ENCODE measurements at places on chromosomes 16 and 17.

DNA sequence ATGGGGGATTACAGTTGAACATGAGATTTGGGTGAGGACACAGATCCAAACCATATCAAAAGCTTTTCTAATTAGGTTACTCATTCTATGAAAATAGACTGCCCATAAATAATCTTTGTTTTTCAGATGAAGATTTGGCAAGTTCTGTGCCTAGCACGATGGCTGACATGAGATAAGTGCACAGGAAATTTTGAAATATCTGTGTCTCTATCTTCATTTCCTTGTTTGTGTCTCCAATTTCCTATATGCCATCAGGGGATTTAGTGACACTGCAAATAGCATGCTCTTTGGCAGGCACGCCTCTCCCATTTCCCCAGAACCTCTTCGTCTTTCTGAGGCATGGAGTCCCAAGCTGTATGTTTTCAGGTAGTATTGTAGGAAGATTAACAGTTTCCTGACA, 544.6 kb downstream of the CDH13 start:
- no peak for DNase-seq

GRCh38 chr17:35991075-35991474, 4.5 kb upstream of the CCL14 start:
- no peak for DNase-seq

DNA sequence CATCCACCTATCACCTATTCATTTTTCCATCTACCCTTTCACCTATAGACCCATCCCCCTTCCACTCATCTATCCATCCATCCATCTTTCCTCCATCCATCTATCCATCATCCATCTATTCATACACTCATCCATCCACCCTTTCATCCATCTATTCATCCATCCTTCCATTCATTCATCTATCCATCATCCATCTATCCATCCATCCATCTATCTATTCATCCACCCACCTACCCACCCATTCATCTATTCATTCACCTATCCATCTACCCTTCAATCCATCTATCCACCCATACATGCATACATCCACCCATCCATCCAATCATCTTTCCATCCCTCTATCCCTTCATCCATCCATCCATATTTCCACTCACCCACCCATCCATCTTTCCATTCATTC, 63.3 kb downstream of the C17orf67 start:
- no peak for DNase-seq

GRCh38 chr17:44001461-44001920, 2.9 kb upstream of the NAGS start:
- no peak for DNase-seq

- DNase-seq, result no peak
Measured at GRCh38 chr17:65495122-65496055, 66.1 kb downstream of the AXIN2 start.

GRCh38 chr16:86297391-86297790, 212.9 kb upstream of the FOXF1 start:
- DNase-seq, result no peak

DNA sequence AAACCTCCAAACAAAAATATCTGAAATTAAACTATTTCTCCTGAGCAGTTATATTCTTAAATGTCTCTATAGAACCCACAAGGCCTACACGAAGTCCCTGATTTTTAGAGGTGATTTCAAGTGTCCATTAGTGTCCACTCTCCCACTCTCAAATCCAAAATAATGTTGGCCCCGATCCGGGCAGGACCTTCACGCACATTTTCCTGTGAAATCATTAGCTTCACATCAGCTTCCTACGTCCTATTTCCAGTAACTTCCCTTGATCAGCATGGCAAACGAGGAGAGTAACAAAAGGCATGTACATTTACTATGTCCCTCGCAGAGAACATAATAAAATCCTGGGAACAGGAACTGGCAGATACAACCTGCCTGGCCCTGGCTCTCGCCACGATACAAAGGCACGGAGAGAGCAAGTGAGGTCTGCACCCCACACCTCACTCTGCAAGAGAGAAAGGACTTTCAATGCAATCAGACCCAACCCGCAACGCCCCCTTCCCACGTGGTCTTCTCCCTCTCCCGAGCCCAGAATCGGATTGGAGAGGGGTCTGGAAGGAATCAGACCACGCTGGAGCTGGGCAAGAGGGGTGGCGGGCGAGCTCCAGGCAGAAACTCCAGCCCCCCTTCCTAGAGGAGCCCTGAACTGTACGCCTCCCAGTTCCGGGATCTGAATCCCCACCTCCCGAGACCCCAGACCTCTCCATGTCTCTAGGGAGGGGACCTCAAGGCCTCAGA, 17.5 kb upstream of the C17orf78 start:
- no peak for DNase-seq

- no peak for DNase-seq
Measured at GRCh38 chr17:80006339-80006720, 29.3 kb downstream of the TBC1D16 start.

GRCh38 chr16:29779474-29779873, 1.4 kb downstream of the ZG16 start:
- DNase-seq, result no peak

DNA sequence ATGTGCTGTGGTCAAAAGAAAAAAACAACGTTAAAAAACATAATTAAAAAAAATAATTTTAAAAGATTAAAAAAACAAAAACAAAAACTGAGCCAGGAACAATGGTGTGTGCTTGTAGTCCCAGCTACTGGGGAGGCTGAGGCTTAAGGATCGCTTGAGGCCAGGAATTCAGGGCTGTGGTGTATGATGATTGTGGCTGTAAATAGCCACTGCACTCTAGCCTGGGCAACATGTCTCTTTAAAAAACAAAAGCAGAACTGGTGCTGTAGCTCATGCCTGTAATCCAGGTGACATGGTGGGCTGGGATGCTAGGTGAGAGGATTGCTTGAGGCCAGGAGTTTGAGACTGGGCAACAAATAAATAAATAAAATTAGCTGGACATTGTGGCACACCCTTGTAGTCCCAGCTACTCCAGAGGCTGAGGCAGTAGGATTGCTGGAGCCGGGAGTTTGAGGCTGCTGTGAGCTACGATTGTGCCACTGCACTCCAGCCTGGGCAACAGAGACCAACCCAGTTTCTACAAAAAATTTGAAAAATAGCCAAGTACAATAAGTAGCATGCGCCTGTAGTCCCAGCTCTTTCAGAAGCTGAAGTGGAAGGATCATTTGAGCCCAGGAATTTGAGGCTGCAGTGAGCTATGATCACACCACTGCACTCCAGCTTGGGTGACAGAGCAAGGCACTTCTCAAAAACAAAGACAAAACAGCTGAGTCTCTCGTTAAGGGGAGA, 43.6 kb downstream of the NFATC3 start:
- no peak for DNase-seq

DNA sequence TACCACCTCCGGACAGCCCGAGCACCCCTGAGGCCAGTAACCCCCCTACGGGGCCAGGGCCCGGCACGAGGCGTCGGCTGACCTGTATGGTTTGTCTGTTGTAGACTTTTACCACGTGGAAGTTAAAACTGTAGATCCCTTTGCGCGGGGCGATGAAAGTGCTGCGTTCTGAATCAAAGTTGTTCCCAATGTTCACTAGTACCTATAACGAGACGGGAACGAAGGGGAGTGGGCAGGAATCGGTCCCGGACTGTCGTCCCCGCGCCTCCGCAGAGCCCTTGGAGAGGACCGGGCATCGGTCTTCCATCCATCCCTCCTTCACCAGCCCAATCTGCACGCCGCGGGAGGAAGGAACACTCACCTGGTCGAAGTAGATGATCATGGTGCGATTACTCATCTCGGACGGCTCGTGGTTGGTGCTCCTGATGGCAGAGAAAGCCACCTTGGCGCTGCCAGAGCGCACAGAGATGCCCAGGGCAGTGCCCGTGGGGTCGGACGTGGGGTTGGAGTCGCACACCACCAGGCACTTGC, 732 bp downstream of the CBLN1 start:
- no peak for DNase-seq

- DNase-seq, result no peak
Measured at GRCh38 chr17:51017270-51017669, 103.4 kb downstream of the SPAG9 start.

DNA sequence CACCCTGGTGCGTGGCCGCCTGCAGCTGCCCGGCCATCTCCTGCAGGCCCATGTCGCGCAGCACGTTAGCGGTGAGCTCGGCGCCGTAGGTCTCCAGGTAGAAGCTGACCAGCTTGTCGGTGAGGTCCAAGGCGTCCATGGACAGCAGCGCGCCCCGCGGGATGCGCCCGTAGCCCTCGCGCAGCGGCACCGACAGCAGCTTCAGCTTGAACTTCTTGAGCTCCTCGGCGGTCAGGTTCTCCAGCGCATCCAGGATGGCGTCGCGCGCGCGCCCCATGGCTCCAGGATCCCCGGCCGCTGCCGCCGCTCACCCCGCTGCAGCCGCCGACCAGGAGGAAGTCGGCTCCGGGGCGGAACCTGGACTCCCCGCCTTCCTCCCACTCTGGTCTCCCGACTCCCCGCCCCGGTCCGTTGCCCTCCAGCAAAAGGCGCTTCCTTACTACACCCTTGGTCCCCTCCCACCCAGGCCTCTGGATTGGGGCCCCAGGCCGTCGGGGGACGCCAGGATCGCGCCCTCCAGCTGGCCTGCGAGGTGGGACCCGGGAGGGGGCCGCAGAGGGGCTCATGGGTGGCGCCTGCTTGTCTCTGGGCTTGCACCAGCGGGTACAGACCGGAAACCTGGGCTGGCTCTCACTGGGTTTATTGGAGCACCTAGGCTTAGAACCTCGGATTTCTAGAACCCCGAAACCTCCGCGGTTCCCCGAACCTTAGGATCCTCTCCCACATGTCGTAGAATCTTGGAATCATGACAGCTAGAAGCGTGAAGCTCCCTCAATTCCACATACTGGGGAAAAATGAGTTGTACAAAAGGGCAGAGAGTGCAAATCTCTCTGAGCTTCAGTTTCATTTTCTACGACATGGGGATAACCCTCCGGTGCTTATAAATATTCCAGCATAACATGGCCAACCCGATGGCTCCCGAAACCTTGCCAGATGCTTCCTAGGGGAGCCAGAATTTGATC, at the start of gene PYCARD:
Gene PYCARD (minus strand): TSS at position 347 of the 962 bp plus-strand sequence. CDS start 70 bp downstream, at position 277.
- DNase-seq, result no peak

- no peak for DNase-seq
Measured at GRCh38 chr16:31127182-31127581, 8.3 kb downstream of the PRSS8 start.

- no peak for DNase-seq
Measured at GRCh38 chr17:33847900-33848299, 407.2 kb upstream of the CCL2 start.

GRCh38 chr17:58334256-58334655, 5.7 kb upstream of the TSPOAP1 start:
- no peak for DNase-seq

GRCh38 chr16:77433146-77433545, 1.7 kb downstream of the ADAMTS18 start:
- no peak for DNase-seq

DNA sequence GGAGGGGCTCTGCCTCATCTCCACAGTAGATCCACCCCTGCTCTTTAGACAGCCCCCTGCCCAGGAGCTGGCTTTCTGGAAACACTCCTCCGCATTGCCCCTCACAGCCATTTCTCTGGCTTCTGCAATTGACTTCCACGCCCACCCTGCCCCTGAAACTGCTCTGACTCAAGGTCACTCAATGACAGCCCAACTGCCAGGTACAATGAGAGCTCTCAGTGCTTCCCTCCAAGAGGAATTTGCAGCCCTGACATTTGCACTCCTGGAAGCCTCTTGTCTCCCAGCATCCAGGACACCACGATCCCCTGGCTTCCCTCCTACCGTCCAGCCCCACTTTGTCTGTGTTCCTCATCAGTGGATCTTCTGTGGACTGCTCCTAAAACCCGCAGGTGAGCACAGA, 421.5 kb downstream of the SOX9 start:
- no peak for DNase-seq

DNA sequence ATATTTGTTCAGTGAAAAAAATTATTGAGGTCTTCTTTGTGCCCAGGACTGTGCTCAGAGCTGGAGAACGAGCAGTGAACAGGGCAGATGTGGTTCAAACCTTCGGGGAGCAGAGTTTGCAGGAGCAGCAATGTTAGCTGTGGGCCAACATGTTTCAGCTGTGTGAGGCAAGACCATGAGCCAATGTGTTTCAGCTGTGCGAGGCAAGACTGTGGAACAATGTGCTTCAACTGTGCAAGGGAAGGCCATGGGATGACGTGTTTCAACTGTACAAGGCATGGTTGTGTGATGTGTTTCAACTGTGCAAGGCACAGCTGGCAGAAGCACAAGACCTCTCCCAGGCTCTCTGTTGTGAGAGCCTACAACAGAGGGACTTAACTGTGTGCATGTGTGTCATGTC, 35.2 kb upstream of the SDK2 start:
- no peak for DNase-seq

DNA sequence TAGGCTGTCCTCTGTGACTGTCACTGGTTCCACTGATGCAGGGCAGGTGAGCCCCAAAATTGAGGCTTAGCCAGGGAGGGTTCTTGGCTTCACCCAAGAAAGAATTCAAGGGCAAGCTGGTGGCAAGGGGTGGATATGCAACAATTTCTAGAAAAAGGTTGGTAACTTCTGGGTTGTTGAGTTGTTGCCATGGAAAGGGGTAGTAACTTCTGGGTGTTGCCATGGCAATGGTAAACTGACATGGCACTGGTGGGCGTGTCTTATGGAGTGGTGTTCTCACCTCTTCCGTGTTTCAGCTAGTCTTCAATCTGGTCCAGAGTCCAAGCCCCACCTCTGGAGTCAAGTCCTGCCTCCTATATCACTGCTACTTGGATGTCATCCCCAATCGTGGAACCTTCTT, 9.5 kb upstream of the GUCY2D start:
- no peak for DNase-seq

DNA sequence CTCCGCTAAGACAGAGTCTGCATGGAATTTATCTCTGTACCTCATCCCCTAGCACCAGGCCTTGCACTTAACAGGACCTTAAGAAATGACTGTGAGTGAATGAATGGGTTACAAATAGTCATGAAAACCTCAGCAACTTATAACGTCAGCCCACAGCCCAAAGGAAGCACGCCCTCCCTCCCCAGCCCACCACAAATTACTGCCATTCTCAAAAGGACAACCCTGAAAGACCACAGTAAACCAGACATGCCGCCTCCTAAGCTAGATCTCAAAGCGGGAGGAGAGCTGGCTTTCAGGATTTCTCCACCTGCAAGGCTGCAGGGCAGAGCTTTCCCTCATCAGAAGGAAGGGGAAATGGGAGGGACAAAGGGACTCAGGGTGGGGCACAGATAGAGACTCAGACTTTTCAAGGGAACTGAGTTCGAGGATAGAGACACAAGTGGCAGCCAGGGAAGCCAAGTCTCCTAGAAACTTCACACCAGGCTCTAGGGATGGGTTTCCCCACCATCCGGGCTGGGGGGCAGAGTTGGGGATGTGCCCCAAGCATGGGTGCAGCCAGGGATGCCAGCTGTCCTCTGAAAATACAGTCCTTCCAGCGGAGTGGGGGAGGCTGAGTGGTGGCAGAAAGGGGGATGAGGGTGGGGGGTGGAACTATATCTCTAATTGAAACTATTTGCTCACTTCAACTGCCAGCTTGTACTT, 56.7 kb downstream of the PLXDC1 start:
- DNase-seq, result peak; percentile 60

DNA sequence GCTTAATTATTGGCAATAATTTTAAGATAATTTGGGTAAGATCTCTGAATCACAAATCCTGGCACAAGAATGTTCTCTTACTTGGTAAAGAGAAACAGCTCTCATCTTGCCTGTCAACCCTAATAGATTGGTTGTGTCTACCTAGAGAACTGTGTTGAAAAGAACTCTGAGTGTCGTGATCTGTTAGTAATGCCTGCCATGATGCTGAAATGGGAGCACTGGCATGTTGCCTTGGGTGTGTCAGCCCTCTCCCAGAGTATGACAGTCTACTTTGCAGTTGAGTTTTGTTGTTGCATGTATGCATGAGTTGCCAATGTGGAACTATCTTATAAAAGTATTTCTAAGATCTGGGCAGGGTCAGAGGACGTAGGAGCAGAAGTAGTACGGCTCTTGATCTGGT, 221.4 kb downstream of the MAF start:
- DNase-seq, result no peak

GRCh38 chr16:78606545-78606944, 507.1 kb downstream of the WWOX start:
- DNase-seq, result no peak

Measured in central memory CD8-positive, alpha-beta T cell (primary cell).